Stimulated activated CD8-positive, alpha-beta memory T cell treated with anti-CD3 and anti-CD28 coated beads, Interleukin-7, amount 100 ng/mL, for 48 hours (primary cell): ENCODE measurements at places on chromosomes 5 and 9.

- no peak for DNase-seq
These were observed 35.9 kb downstream of the ARPC5L start for GRCh38 chr9:124897570-124898460.

GRCh38 chr5:14252793-14253192 is 109.7 kb downstream of the TRIO start:
- DNase-seq: no peak

DNA sequence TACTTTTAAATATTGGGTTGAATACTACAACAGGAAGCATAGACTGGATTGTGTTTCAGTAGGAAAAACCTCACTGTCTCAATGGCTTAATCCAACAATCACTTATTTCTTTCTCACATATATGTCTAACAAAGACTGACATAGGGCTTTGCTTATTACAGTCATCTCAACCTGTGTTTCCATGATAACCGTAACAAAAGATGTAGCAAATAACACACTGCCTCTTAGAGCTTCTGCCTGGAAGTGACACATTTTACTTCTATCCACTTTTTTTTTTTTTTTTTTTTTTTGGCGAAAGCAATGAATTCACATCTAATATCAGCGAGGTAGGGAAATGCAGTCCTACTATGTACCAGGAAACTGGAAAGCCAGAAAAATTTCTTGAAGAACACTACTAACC is 204.9 kb upstream of the CDKN2B start:
- no peak for DNase-seq

- no peak for DNase-seq
These were observed 11.4 kb upstream of the GRPEL2 start for GRCh38 chr5:149333711-149334443.

DNA sequence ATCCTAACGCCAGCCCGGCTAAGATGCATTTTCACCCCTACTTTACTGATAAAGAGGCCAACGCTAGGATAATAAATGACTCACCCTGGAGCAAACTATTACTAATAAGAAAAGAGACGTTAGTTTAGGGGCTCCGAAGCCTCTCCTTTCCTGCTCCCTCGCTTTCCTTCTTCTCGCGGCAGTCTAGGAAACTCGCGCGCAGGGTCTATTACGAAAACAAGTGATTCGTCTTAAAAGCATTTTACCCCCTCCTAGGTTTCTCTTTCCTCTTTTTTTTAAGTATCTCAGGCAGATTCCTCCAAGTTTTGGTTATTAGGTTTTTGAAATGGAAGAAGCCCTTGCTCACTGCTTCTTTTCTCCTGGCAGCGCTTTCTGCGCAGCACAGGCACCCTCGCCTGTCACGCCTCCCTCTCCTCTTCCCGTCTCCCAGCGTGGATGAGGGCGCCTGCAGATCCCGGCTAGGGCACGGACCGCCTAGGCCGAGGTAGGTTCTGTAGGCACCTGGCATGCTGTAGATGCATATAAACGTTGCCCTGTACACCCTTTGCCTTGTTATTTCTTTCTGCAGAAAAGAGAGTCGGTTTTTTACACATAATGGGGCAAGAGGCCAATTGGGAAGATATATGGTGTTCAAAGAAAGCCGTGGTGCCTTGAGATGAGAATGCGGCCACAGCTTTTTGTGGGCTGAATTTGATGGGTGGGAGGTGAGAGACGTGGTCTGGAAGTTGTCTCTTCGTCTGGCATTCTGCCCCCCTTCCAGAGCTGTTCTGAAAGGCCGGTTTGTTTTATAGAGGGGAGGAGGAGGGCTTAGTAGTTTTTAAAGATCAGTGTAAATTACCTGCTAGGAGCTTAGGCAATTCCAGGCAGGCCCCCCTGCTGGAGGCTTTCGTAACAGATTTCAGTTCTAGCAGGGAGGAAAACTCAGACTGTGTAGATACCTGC is 983 bp downstream of the GCNT1 start:
- no peak for DNase-seq

- DNase-seq: no peak
These were observed 6.0 kb downstream of the PPP6C start for GRCh38 chr9:125183561-125183960.

DNA sequence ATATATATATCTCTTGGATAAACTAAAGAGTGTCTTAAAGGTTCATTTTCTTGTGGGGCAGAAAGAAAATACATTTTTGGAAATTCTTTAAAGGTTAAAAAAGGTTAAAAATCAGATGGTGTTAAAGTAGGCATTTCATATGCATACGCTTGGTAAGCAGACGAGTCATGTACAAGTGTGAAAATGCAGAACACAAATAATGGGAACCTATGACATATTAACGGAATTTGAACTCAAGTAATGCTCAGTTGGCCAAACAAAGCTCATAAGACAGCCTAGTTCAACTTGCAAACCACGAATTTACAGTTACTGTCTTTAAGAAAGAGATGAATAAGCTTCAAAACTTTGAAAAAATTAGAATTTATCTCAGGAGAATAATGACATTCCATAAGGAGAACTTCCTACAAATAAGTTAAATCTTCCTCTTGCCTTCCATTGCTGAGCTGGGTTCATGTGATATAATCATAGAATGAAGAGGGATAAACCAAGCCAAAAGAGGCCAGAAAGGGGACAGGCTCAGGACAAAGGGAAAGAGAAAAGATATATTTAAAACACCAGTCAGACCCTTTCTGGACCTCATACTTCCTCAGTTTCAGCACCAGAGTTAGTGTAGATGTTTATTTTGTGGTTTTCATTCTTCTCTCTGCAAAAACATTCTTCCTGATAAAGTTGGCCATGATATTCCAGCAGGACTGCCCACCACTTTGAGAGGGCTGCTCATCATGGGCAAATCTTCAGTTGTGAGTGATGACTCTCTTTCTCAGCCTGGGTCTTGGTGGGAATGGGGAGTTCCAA is 256.7 kb upstream of the CD180 start:
- DNase-seq: no peak

GRCh38 chr9:93268551-93269314 is 84.8 kb downstream of the WNK2 start:
- DNase-seq: no peak

DNA sequence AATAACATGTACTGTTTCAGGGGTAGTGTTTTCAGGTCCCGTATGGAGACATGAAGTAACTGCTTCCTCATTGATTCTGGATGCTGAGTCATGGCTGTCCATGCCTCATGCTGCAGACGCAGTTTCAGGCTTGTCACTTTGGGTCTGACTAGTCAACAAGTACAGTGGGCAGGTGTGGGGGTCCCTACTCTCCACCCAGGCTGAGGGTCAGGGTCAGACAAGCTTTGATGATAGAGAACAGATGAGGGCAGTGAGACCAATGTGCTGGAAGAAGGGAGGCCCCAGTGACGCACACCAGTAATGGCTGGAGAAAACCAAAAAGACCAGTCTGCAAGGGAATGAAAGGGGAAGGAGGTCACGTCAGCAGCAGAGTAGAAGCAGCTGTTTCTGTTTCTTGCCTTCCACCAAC is 80.0 kb upstream of the NFIL3 start:
- no peak for DNase-seq

- no peak for DNase-seq
These were observed 53.5 kb downstream of the NUP214 start for GRCh38 chr9:131178926-131179325.
